ENCODE measurements at places on chromosomes 5 and 9.

GRCh38 chr5:139678751-139679750, 30.9 kb downstream of the CXXC5 start:
- no peak for DNase-seq

GRCh38 chr5:10265245-10266109, 15.4 kb downstream of the CCT5 start:
- no peak for DNase-seq

DNA sequence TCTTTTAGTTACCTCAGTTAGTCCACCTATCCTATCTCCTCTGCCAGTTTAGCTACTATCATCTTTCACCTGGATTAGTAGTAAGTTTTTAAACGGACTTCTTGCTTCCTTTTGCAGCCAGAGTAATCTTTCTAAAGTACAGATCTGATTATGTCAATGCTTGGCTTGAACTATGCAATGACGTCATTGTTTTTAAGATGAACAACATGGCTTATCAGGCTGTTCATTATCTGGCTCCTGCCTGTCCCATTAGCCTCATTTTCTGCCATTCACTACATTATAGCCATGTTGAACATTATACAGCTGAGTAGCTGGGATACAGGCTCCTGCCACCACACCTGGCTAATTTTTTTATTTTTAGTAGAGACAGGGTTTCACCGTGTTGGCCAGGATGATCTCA, 98.7 kb downstream of the RANBP17 start:
- DNase-seq: peak; percentile 47

DNA sequence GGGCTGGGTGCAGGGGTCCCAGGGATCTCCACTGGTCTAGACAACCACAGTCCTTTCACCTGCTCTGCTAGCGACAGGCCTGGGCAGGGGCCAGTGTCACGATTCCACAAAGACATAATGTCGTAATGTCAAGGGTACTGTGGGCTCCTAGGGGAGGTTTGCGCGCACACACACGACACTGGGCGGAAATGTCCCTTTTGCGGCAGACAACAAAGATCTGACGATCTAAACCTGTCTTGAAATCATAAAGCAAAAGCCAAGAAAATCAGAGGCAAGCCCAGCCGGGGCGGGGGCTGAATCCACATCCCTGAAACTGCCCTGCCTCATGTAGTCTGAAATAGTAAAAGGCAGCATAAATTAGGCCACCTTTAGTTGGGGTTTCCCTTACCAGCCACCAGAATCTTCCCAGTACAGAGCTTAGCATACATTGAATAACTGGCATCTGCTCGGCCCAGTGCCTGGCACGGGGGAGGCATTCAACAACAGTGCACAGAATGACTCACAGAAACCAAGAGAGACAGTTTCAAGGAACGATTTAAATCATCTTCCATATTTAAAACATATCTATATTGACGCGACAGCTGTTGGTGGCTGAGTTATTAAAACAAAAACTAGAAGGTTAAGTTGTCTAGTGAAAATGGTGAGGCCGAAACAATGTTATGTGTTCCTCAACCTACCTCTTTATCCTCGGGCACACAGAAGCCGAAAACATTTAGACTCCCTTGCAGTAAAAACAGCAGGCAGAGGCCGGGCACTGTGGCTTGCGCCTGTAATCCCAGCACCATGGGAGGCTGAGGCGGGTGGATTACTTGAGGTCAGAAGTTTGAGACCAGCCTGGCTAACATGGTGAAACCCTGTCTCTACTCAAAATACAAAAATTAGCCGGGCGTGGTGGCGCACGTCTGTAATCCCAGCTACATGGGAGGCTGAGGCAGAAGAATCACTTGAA, 151.0 kb downstream of the MYO10 start:
- DNase-seq: peak; percentile 34

Data from iris pigment epithelial cell (primary cell).